Activated T-helper 17 cell treated with anti-CD3 and anti-CD28 coated beads, Interleukin-2, amount 50 U/mL, for 72 hours (primary cell): ENCODE measurements at places on chromosomes 11 and 22. TPM values are rescaled to one million over a fixed set of nuclear protein-coding genes. Genes with fewer than 3 reads are reported as not detected.

Gene SLC22A9
- total RNA-seq, result not detected

Gene SCGB1D2
- total RNA-seq, result not detected

GRCh38 chr22:43886231-43886630 is 5.6 kb downstream of the PNPLA5 start:
- ATAC-seq, result no peak

Gene MAPK12
- total RNA-seq, result 14.8 TPM

- no peak for ATAC-seq
Observed at GRCh38 chr11:3004481-3004880, 12.4 kb upstream of the NAP1L4 start.

DNA sequence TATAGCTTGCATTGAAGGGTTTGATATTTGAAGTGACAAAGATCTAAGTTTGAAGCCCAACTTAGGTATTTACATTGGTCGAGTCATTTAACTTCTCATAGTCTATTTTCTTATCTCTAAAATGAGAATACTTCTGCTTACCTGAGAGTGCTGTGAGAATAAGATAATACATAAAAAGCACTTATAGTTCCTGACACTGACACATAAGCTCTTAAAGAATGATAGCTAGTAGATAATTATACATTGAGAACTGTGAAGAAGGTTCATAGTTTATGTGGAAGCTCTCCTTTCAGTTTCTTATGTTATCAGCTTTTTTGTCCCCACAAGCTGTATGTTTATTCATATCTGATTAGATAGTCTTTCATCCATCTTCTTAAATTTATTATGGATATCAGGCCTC is 4.8 kb downstream of the PPME1 start:
- ATAC-seq, result no peak

GRCh38 chr22:19396561-19396933 is 35.0 kb downstream of the HIRA start:
- no peak for ATAC-seq

Gene GLYAT
- 0.13 TPM for total RNA-seq

DNA sequence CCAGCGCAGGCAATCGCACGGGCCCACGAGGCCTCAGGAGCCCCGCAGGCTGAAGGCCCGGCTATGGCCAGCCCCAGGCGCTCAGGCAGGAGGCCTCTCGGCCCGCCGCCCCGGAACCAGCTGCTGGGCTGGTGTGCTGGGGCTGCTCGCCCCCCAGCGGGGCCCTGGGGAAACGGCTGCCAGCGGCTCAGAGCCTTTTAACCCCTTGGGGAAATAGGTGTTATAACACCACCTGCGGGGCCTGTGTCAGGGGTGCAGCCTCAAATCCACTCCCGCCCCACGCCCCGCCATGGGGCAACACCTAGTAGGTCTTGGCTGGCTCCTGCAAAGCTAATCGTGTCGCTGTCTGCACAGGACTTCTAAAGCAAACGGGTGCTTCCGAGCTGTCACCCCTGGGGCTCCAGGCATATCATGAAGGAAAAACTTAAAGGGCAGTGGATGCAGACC is 237.4 kb downstream of the TTC28 start:
- peak; percentile 90 for ATAC-seq

- ATAC-seq, result peak; percentile 81
Observed at GRCh38 chr11:66020618-66021357, 5.5 kb downstream of the CATSPER1 start.

- no peak for ATAC-seq
Observed at GRCh38 chr11:71562120-71562519, 3.2 kb upstream of the KRTAP5-10 start.

Gene ATP5MG
- 155 TPM for total RNA-seq

GRCh38 chr11:68071281-68072048 is 32.6 kb downstream of the TCIRG1 start:
- ATAC-seq, result no peak

Gene ARHGAP1
- total RNA-seq, result 49.6 TPM

DNA sequence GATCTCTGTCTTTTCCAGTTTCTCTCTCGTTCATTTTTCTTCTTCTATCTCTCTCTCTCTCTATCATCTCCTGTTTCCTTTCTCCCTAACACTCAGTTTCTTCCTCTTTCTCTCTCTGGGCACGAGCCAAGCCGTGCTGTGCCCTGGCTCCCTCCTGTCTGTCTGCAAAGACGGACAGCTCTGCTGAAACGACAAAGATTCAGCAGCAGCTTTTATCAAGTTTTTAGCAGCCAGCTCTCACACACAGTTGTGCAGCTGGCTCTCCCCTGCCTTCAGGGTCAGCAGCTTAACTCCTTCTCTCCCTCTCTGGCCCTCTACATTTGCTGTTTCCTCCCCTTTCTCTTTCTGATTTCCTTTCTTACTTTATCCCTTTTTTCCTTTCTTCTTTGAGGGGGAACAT is 352.0 kb upstream of the MPPED2 start:
- ATAC-seq, result no peak

- peak; percentile 94 for ATAC-seq
Observed at GRCh38 chr11:112280268-112281126, 19.8 kb upstream of the PLET1 start.

- peak; percentile 35 for ATAC-seq
Observed at GRCh38 chr11:396511-396947, 2.5 kb downstream of the PKP3 start.

GRCh38 chr11:9672918-9673317 is 9.0 kb downstream of the SWAP70 start:
- no peak for ATAC-seq

DNA sequence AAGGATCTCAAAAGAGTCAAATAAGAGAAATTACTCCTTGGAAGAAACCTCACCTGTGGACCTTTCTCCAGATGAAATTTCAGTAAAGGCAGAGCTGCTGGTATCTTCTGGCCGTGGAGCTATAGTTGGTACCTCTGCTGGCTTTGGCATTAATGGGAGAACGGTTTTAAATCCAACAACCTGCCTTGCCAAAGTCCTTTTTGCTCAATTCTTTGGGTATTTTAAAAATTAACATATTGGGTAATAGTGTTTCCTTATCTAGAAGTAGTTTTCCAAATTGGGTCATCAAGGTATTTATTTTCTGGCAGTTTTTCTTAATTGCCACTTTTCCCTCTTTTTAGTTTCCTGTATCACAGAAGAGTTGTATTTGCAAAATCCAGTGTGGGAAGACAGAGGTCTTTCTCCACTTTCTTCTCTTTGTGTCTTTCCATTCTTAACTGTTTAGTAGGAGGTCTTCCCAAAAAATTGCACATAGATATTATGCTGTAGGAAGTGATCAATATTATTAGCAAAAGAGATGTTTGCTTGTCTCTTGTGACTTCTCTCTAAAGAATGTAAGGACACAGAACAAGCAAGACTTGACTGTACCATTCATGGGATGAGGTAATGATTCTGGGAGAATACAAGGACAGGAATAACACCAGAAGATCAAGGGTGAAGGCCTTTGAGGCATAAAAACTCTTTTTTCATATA is at the start of gene SAA4:
Gene SAA4 (minus strand): TSS at position 139 of the 693 bp plus-strand sequence. CDS start 876 bp downstream, outside the sequence.
- no peak for ATAC-seq

GRCh38 chr11:128342511-128343134 is 244.7 kb downstream of the ETS1 start:
- peak; percentile 64 for ATAC-seq

- no peak for ATAC-seq
Observed at GRCh38 chr11:2992997-2993325, 832 bp upstream of the NAP1L4 start.

GRCh38 chr11:83156996-83157593 is at the start of gene PCF11:
PCF11 (plus strand) TSS chr11:83157131; CDS start chr11:83157440, 309 bp downstream.
- ATAC-seq, result peak; percentile 10
